ENCODE measurements at places on chromosomes 16 and 17.

DNA sequence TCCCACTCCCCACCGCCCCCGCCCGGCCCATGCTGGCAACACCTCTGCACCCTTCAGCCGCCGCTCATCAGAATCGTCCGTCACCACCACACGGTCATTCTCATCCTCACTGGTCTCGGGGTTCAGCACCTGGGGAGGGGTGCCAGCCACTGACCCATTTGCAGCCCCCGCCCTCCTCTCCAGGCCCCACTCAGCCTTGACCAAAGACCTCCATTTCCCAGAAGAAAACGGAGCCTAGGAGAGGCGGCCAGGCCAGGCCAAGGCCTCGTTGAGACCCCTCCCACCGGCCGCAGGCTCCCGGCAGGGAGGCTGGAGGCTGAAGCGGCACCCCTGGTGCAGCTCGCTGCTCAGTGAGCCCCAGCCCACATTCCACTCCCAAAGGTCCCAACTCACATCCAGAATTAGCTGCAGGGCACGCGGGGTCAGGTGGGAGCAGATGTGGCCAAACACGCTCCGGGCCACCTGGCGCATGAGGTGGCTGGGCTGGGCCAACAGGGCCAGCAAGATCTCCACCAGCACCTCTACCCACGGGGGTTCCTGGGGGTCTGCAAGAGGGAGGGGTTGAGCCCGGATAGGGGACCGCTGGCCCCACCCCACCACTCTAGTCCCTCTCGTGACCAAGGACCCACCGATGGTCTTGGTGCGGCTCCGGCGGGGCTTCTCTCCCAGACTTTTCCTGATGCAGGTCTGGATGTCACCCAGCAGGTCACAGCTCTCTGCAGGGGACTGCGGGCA is 9.8 kb downstream of the MYBBP1A start:
- DNase-seq: no peak

- DNase-seq: no peak
Observed at GRCh38 chr17:19709841-19710240, 6.5 kb downstream of the SLC47A2 start.

DNA sequence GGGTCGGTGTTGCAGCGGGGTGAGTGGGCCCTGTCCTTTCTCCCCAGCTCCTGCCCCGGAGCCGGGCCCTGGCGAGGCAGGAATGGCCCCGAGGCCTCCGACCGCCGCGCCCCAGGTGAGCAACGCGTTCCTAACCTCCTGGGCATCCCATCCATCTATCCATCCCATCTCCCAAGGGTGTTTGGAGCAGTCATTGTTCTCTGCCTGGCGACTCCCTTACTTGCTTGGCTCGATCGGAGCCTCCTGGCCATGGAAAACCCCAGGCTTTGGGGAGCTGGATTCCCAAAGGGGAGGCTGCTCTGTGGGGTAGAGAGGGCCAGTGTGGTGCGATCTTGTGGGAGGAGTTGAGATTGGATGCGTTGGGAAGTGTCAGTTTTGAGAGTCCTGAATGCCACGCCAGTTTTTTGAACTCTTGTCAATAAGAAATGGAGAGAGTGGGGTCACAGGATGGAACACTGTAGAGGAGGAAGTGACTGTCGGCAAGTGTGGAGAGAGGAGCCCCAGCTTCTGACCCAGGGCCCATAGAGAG is 684 bp downstream of the ZFP90 start:
- DNase-seq: no peak

- DNase-seq: peak; percentile 19
Observed at GRCh38 chr17:66348584-66349165, 46.3 kb downstream of the PRKCA start.

DNA sequence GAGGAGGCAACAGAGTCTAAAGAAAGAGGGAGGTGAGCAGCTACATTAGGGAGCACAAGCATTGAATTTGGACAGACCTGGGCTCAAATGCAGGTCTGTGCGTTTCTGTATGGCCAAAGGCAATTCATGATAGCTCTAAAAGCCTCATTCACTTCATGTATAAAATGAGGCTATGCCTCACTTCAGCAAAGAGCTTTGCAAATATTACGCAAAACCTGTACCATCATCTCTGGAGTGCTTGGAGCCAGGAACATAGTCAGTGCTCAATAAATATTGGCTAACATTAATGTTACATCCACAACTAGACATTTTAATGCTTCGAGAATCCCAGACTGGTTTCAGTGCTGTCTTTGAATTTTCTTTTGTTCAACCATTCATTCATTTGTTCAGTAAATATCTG is 254.7 kb upstream of the CDH11 start:
- DNase-seq: no peak

DNA sequence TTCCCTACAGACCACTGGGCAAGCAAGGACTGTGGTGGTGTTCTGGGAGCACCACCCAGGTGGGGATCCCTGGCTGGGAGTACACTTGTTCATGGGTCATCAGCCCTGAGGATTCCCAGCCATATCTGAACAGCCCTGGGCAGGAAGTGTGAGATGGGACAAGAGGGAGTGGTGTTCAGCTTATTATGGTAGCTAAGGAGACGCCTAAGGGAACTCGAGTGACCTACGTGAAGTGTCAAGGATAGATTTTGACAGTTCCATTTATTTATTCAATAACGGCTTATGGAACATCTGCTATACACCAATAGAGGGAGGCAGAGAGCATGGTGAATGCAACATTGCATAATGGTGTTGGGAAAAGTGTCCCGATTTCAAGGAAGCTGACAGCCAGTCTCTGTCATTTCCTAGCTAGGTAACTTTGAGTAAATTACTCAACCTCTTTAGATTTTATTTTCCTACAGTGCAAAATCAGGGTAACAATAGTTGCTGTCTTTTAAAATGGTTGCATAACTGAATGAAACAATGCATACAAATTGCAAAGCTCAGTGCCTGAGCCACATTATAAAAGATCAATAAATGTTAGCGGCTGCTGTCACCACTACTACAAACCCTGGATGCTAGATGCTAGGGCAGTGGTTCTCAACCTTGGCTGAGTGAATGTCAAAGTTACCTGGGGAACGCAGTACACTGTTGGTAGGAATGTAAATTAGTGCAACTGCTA is 534.1 kb downstream of the GRIN2A start:
- no peak for DNase-seq

DNA sequence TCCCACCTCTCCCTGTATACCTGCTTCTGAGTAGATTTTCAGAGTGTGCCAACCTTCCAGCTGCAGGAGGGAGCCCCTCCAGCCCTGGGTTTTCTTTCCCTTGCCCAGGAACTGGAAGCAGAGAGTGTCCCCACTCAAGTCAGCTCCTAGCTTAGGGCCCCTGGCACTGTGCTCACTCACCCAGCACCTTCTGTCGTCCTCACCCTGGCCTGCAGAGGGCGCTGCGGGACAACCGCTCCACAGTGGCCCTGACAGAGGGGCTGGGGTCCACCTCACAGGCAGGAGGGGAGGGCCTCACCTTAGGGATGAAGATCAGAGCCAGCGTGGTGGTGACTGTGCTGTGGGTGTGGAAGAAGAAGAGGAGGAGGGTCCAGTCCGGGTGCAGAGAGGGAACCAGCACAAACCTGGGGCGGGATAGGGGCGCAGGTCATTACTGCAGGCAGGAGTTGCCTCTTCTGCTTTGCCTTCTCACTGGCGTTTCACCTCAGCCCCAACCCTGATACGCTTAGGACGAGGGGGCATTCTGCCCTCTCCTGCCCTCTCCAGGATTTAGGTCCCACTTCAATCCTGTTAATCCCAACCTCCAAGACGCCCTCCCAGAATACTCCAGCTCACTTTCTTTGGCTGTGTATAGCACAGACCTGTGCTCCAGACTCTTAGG is 10.0 kb downstream of the GPR179 start:
- peak; percentile 64 for DNase-seq

- DNase-seq: no peak
Observed at GRCh38 chr16:87212026-87212425, 105.2 kb downstream of the C16orf95 start.

DNA sequence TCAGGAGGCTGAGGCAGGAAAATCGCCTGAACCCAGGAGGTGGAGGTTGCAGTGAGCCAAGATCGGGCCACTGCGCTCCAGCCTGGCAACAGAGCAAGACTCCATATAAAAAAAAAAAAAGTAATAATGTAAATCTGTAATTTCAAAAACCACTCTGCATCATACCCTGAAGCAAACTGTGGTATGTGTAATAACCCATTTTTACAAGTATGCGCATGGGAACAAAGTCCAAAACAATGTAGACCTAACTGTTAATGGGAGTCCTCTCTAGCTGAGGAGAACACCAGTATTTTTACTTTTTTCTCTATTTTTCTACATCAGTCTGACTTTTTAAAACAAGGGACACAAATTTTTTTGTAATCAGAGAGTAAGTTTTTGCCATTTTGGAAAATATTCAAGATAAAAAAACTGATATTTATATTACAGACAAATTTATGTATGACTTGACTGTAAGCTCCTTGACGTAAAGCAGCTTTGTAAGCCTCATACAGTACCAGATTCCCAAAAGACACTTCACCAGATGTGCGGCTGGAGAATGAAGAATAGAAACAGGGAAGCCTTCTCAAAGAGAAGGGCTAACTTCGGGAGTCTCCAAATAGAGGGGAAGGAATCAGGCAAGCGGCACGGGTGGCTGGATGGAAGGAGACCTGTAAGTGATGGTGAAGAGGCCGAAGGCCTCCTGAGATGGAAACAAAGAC is 25.7 kb downstream of the CMTM4 start:
- DNase-seq: no peak

DNA sequence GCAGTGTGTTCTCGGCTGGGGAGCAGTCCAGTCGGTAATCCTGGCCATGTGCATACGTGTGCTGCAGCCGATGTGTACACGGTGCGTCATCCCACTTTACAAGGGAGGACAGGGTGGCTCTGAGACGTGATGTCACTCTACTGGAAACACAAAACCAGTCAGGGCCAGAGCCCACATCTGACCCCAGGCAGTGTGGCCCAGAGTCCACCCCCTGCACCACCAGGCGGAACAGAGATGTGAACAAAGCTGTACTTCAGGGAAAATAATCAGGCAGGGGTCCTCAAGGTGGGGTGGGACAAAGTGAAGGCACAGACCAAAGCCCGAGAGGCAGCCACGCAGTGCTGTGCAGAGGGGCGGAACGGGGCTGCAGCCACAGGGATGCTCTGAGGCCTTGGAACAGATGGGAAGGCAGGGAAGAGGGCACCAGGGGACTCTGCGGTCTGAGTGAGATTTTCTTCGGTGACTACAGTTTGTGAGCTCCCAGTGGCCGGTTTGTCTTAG is 181.5 kb downstream of the ZNF423 start:
- no peak for DNase-seq

DNA sequence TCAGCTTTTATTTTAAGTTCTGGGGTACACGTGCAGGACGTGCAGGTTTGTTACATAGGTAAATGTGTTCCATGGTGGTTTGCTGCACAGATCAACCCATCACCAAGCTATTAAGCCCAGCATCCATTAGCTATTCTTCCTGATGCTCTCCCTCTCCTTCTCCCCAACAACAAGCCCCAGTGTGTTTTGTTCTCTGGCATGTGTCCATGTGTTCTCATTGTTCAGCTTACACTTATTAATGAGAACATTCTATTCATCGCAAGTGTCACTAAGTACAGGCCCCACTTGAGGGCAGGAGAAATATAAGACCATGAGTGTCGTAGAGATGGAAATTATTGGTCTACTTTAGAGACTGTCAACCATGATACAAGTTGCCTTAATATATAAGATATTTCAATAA is 615.1 kb downstream of the CDH8 start:
- no peak for DNase-seq

GRCh38 chr17:47741109-47741792 is 8.2 kb downstream of the TBX21 start:
- no peak for DNase-seq

GRCh38 chr17:82848022-82848592 is 8.3 kb upstream of the ZNF750 start:
- no peak for DNase-seq

DNA sequence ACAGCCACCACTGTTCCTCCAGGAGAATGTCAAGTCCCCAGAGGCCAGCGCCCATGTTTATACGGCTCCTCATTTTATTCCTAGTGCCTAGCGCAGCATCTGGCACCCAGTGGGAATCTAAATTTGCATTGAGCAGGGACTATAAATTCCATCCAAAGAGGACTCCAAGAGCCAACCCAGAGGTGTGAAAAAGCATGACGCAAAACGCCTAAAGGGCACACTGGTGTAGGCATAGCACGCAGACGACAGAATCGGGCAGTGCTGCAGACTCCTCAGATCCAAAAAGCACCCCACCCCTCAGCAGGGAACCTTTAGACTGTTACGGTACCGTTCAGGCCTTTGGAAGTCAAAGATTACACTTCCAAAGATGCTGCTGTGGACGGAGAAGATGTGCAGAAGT is 19.5 kb downstream of the TEKT5 start:
- no peak for DNase-seq

DNA sequence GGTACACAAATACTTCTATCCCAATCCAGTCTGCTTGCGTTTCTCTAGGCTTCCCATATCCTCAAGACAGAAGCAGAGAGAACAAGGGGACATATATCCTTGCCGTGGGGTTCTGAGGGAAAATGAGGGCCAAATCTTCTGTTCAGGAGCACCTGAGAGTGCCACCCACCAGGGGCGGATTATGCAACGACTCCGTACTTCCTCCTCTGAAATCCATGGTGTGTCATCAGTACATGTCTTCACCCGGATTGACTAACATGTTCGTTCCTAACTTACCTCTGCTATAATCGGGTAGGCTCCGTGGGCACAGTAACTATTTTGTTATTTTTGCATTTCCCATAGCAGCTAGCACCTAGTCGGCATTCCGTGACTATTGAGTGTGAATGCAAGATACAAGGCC is 7.8 kb upstream of the ZNF200 start:
- DNase-seq: no peak

DNA sequence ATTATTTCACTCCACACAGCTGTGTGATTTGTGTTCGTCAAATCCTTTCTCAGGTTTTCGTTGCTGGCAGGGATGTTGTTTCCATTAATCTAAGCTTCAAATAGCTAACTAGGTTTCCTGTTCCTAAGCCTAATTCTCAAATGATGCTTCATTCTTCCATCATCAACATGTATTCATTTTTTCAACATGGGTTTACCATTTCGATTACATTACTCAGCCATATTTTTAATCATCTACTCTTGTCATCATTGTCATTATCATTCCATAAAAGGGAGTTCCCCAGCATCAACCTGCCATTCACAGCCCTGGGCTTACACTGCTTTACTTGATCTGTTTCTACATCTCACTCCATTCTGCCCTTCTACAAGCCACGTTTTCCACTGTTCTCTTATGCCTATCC is 33.3 kb upstream of the ANKFN1 start:
- DNase-seq: no peak

DNA sequence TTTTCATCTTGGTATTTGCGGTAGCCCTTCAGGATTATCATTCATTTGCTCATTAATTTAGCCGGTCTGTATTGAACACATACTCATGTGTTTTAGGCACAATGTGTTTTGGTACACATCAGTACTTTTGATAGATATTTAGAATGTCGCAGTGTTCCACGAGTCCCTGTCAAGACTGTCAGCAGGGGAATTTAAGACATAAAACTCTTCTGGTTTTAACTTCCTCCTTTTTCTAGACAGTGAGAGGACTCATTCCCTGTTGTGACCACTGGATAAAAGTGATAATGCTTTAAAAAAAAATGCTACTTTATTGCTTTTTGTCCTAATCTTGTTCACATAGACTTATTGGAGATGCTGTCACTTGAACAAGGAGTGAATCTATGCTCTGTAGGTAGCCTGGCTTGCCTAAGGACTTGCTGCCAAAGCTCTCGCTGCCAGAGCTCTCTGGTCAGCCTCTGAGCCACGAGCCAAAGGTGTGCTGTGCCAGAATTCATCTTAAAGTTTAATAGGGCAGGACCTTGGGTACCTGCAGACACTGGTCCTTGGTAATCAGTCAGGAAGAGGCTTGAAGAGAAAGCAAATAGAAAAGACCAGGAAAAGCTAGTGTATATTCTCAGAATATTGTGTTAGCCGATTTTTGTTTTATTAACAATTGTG is 5.4 kb downstream of the DCAF7 start:
- DNase-seq: no peak

- no peak for DNase-seq
Observed at GRCh38 chr16:56360117-56361008, 65.0 kb downstream of the AMFR start.

All from NCI-H1436 (cell line).